ENCODE measurements at places on chromosomes 4 and X. TPM values are rescaled to one million over a fixed set of nuclear protein-coding genes. Genes with fewer than 3 reads are reported as not detected.

- no peak for DNase-seq
Measured at GRCh38 chr4:1047976-1048772, 36.7 kb downstream of the FGFRL1 start.

DNA sequence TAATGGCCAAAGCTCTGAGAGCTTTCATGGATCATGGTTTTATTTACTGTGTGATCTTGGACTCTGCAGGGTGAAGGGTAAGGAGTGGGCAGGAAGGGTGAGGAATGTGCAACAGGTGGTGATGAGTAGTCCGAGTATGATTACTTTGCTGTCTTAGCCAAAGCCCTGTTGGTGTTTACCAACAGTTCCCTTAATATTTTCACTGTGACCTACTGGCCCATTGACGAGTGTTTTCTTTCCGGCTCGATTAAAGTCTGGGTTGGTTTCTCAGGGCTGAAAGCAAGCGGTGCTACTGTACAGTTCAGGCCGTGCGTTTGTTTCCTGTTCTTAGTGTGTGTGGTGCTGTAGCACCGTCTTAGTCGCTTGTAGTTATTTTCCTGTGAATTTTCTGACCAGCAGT lies 2.6 kb downstream of the ARHGAP24 start:
- no peak for DNase-seq

DNA sequence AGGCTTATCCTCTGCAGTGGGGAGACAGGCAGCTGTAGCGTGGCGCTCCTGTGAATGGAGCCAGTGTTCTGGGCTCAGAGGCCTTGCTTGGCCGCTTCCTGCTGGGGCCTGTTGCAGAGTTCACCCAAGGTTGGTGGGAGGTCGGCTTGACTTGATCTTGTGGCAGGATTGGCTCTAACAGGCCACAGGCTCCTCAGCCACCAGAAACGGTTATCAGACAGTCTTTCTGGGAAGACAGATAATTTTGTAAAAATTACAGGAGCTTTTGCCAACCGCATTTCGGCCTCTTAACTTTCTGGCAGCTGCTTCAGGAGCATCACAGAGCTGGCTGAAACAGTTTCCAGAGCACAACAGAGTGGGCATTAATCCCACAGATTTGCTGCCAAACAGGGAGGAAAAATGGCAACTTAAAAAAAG lies 66.4 kb downstream of the DIPK2B start:
- no peak for DNase-seq

DNA sequence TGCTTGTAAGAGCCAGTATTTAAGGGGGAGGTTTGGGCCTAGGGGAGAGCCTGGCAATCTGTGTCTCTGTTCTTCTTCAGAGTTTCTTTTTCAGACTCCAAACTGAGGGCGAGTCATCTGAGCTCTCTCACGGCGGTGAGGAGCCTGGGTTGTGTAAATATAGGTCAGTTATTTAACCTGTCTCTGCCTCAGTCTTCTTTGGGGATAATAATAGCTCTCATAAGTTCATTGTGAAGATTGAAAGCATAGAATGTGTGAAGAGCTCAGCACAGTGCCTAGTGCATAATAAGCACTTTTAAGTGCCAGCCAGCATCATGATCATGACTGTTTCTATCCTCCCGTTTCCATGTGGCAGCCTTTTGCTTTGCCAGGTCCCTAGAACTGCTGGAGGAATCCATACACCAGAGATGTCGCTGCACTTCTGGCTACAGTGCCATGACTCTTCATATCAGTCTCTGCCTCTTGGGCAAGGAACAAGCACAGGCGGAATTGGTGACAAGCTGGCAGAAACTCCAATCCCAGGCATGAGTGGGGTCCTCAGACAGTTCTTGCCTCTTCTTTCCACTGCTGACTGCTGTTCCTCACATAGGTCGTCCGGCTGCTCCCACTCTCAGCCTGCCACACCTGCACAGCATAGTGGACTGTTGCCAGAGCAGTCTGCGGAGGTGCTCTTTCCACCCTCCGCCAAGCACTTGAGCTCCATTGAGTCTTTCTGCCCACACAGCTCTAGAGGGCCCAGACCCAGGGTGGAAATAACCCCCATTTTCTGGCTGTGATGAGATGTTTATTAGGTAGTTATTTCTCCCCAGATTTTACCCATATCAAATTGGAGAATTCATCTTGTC lies 103.7 kb upstream of the MAML3 start:
- no peak for DNase-seq

GRCh38 chr4:114028071-114028470 lies 48.6 kb upstream of the ARSJ start:
- DNase-seq: no peak

GRCh38 chr4:35993606-35994005 lies 250.7 kb downstream of the ARAP2 start:
- no peak for DNase-seq

- DNase-seq: no peak
Measured at GRCh38 chrX:56281789-56282188, 49.6 kb downstream of the KLF8 start.

GRCh38 chr4:21554066-21554465 lies 394.5 kb downstream of the KCNIP4 start:
- DNase-seq: no peak

DNA sequence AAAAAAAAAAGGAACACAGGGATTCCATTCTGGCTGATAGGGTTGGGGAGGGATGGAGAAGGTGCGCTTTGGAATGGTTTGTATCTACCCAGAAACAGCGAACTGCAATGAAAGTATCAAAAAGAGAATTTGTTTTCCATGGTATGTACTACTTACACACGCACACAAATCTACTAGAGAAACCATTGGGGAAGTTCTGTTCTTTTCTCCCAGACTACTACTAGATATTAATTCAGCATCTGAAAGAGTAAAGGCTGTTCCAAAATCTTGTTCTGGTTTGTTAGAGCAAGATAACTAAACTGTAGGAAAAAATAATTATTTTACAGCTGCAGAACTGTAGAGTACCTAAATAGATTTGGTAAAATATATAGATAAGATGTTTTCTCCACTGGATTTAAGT lies 118.4 kb downstream of the CBR4 start:
- DNase-seq: no peak

GRCh38 chr4:11440481-11441193 lies 11.9 kb upstream of the HS3ST1 start:
- DNase-seq: no peak

- DNase-seq: no peak
Measured at GRCh38 chr4:155564086-155564485, 102.6 kb upstream of the GUCY1A1 start.

- no peak for DNase-seq
Measured at GRCh38 chr4:40954088-40954668, 204.4 kb downstream of the NSUN7 start.

DNA sequence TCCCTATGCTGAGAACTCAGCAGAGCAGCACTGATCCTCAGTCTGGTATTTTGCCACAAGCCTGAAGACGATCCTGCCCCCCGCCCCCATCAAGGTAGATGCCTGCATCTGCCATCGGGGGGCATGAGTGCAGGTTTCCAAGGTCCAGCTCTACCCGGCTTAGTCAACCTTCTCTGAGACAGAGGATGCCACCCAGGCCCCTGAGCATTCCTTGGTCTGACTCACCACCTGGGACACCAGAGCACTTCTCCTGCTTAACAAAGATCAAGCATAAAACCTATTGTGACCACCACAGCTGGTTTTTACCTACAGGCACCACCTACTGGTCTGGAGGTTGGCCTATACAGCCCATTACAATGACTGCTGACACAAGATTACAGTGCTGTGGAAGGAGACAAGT lies 1168.1 kb downstream of the PCDH19 start:
- no peak for DNase-seq

- no peak for DNase-seq
Measured at GRCh38 chr4:53208753-53209152, 157.1 kb downstream of the SCFD2 start.

DNA sequence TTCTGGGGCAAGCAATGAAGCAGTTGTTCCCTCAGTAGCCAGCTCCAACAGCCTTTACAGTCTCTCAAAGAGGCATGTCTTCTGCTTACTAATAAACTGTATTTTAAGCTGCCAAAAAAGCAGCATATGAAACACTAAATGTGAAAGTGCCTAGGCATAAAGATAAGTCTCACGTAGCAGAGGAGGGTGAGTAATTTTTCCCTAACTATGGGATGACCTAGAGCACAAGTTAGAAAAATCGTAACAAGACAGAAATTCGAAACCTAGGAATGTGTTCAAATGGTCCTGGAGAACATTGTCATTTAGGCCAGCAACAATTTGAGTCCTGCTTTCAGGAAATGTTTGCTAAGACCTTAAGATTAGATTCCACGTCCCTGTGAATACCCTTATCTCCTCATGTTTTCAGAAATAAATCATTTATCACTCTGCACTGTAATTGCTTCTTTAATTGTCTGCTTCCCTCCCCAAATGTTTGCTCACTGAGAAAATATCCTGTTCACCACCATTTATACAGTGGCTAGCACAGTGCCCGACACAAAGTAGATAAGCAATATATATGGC lies 222.2 kb downstream of the KCNIP4 start:
- DNase-seq: no peak

DNA sequence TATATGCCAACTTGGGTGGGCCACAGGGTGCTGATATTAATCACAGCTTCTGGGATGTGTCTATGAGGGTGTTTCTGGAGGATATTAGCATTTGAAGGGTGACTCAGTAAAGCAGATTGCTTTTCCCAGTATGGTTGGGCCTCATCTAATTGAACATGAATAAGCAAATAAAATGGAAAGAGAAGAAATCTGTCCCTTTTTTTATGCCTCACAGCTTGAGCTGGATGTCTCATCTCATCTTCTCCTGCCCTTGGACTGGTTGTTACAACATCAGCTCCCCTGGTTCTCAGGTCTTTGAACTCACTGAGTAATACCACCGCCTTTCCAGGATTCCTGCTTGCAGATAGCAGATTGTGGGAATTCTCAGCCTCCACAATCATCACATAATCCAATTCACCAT lies 1149.2 kb downstream of the PCDH18 start:
- no peak for DNase-seq

GRCh38 chr4:62544428-62544827 lies 1344.3 kb downstream of the ADGRL3 start:
- no peak for DNase-seq

DNA sequence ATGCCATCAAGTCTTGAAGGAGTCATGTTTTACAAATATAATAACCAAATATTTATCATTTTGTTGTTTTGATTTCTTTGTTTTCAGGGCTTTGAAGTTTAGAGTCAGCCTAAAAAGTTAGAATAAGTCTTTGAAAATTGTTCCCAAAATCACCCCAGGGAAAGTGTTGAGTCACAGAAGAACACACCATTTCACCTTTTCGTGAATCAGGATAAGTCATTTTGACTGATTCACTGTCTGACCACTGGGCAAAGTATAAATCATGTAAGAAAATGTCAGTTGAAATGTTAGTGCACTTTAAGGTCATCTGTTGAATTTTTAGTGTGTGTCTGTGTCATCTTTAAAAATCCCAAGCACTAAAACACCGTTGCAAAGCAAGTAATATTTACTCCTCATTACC lies 1320.1 kb downstream of the RPA4 start:
- no peak for DNase-seq

- DNase-seq: no peak
Measured at GRCh38 chrX:35115205-35115604, 172.6 kb downstream of the FAM47B start.

DNA sequence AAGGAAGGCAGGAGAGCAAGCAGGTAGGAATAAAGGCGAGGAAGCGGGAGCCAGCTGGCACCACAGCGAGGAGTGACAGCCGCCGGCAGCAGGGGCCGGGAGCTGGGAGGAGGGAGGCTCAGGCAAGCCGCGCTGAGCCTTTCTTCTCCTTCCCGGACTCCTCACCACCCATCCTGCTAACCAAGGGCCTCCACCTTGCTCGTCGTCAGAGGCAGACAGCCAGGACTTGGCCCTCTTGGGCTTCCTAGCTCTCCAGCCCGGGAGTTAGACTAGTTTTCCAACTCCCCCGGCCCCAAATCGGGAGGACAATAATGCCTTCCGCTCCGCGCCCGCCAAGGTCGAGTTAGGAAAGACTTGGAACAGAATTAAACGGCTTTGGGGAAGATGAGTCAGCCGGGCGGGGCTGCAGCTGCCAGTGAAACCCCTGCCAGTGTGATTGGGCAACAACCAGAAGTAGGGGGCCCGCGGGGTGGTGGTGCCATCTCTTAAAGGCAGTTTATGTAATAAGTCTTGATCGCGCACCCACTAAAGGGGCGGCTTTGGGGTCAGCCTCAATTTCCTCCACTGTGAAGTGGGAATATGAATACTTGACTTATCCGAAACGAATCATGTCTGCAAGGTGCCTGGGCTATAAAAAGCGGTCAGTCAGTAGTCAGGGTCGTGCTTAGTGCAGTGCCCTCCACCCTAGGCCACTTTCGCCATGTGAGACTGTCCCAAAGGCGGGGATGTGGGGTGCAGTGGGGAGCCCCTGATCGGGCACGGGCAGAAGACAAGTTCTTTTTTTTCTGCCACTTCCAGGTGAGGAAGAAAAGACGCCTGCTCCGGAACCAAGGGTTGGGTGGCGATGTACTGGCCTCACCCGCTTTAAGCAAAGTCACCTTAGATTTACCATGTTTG lies 6.7 kb upstream of the HSD17B10 start:
- no peak for DNase-seq

DNA sequence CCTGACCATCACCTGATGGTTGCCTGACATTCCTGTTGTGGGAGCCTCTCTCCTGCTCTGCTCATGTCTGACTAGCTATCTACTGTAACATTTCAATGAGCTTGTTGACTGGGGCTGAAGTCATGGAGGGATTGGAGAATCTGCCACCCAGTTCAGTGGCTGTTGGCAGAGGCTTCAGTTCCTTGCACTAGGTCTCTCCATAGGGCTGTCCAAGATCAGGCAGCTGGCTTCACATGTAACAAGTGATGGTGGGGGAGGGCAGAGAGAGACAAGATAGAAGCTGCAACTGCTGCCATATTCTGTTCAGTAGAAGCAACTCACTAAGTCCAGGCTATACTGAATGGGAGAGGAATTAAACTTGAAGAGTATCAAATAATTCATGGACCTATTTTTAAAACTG lies 14.1 kb upstream of the CCNI start:
- no peak for DNase-seq

Gene AWAT2
- not detected for total RNA-seq

Gene ZNF157
- not detected for total RNA-seq

Gene SEPTIN6
- total RNA-seq: 11.5 TPM

Gene CTAG2
- not detected for total RNA-seq

Gene CXorf49
- not detected for total RNA-seq

Gene LUZP4
- not detected for total RNA-seq
